ENCODE measurements at places on chromosomes 5 and 9.

DNA sequence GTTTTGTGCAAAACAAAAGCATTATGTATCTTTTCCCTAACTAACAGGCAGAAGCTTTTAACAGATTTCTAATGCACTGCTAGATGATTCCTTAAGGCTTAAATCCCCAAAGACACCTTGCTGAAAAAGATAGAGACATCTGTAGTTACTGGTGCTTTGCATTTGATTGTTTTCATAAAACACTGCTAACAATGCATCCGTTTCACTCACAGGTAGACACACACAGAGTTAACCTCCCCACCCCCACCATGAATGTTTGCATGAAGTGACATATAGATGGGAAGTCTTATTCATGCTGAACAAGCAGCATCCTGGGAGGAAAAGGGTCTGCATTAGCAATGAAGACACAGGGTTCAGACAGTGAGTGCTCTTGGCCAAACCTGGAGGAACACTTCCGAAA lies 100.9 kb downstream of the ASTN2 start:
- DNase-seq = no peak

DNA sequence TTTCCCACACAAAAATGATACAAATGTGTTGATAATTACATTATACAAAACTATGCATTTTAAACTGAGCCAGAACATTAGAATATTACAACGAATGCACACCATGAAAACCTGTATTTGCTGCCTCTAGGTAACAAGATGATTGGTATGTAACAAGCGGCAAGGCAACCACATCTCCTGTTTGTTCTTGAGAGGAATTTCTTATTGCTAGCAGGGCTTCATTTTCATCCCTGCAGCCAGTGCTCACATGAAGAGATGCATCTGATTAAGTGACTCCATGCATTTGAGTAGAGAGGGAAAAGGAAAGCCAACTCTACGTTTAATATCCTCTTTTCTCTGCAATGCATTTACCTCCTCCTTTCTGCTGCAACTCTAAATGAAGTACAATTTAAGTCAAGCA lies 36.6 kb downstream of the FRMD3 start:
- no peak for DNase-seq

GRCh38 chr9:38326122-38326521 lies 66.4 kb upstream of the ALDH1B1 start:
- no peak for DNase-seq

- DNase-seq = peak; percentile 38
Observed at GRCh38 chr5:159341906-159342310, 11.6 kb upstream of the IL12B start.

- no peak for DNase-seq
Observed at GRCh38 chr9:113973226-113973625, 97.1 kb downstream of the ZNF618 start.

DNA sequence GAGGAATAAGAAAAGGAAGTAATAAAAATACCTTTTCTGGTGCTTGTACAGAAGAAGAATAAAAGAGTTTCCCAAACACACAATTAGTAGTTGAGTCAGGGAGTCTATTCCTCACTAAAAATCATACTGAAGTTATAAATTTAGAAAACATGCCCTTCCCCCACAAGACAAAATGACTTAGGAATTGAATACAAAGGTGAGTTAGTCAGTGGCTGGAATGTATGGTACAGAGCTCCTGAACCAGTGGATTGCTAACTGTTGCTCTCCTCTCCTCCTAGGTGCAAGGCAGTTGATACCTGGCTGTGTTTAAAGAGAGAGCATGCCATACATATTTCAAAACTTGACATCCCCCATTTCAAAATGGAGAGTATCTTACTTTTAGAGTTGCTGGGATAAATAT lies 1.9 kb downstream of the GDA start:
- DNase-seq = no peak

DNA sequence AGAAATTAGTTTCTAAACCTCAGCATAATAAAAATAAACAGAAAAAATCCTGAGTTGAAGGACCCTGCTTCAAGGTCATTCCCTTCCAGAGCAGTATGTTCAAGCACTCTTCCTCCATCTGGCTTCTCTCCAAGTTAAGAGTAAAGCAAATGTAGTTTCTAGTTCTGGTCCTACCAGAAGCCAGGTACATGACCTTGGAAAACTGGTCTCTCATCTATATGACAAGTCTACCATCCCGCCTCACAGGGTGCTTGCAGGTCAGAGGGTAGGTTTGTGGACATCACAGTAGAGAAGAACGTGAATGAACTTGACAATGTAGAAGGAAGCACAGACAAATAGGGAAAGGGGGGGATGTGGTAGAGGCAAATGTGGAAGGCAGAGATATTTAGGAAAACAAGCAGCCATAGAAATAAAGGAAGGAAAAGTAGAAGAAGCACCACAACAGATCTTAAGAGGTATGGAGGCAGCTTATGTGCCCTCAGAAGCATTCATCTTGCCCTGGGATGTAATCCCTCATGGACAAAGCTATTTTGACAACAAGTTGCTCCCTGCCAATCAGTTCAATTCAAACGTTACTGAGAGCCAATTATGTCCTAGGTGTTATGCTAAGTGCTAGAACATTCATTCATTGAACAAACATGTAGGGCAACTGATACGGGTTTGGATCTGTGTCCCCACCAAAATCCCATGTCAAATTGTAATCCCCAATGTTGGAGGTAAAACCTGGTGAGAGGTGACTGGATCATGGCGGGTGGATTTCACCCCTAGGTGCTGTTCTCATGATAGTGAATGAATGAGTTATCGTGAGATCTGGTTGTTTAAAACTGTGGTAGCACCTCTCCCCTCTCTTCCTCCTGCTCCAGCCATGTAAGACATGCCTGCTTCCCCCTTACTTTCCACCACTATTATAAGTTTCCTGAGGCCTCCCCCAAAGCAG lies 23.7 kb upstream of the CTNNAL1 start:
- DNase-seq = no peak

DNA sequence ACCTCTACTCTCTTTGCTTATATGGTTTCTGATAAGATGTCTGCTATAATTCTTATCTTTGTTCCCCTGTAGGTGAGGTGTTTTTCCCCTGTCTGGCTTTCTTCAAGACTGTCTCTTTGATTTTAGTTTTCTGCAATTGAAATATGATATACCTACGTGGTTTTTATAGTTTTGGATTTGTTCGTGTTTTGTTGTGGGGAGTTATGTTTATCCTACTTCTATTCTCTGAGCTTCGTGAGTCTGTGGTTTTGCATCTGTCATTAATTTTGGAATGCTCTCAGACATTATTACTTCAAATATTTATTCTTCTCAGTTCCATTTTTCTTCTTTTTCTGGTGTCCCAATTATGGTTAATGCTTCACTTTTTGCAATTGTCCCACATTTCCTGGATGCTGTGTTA lies 521.3 kb downstream of the KCTD16 start:
- DNase-seq = no peak

GRCh38 chr5:40383749-40384651 lies 295.7 kb upstream of the PTGER4 start:
- DNase-seq = no peak

DNA sequence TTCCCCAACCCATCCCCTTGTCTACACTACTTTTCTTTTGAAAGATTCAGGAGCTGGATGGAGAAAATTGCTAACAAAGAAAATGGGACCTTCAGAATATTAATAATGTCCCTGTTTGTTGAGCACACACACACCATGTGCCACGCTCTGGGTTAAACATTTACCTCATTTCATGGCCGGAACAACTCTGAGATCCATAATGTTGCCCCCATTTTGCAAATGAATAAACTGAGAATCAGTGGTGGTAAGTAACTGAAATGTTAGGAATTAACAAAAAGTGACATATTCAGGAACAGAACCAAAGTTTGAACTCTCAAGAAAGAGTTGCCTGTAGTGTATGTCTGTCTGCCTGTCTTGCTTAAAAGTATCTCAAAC lies 51.4 kb upstream of the SMAD5 start:
- DNase-seq = no peak

DNA sequence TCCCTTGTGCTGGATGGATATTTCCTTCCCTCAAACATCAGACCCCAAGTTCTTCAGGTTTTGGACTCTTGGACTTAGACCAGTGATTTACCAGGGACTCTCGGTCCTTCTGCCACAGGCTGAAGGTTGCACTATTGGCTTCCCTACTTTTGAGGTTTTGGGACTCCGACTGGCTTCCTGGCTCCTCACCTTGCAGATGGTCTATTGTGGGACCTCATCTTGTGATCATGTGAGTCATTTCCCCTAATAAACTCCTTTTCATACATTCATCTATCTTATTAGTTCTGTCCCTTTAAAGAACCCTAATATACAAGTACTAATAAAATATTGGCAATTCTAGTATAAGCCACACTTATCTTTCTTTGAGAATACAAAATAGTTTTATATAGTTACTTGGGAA lies 1078.9 kb downstream of the CDH12 start:
- no peak for DNase-seq

- no peak for DNase-seq
Observed at GRCh38 chr5:178467568-178468195, 122.5 kb downstream of the COL23A1 start.

DNA sequence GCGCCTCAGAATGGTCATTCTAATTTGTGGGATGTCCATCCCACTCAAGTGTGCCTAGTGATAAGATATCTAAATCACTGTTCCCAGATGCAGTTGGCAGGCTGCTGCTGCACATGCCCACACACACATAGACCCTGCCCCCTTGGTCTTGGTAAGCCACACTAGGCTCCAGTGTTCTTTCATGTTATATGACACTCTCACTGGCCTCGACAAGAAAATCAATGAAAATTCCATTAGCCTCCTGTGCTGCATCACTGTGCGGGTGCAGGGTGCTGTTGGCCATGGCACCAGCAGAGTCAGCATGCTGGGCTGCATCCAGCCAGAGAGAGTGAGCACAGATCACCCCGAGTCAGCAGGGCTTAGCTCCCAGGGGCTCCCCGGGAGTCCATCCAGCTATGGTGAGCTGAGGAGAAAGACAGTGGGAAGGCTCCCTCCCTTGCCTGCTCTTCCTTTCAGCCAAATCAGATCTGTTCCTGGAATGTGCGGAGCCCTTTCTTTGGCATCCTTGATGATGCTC lies 59.9 kb downstream of the ABLIM3 start:
- no peak for DNase-seq

- no peak for DNase-seq
Observed at GRCh38 chr9:109246533-109246932, 74.3 kb downstream of the EPB41L4B start.

DNA sequence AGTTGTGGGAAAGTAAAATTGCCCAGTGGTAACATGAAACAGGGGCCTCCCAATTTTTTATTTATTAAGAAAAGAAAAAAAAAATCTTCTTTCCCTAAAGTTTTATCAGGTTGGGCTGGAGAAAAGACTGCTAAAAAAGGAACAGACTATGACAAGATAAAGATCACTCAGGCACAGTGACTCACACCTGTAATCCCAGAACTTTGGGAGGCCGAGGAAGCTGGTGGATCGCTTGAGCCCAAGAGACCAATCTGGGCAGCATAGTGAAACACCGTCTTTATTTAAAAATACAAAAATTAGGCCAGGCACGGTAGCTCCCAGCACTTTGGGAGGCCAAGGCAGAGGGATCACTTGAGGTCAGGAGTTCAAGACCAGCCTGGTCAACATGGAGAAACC lies 312.5 kb downstream of the CETN3 start:
- DNase-seq = no peak

- DNase-seq = no peak
Observed at GRCh38 chr5:95823738-95824609, 1.4 kb upstream of the GLRX start.

DNA sequence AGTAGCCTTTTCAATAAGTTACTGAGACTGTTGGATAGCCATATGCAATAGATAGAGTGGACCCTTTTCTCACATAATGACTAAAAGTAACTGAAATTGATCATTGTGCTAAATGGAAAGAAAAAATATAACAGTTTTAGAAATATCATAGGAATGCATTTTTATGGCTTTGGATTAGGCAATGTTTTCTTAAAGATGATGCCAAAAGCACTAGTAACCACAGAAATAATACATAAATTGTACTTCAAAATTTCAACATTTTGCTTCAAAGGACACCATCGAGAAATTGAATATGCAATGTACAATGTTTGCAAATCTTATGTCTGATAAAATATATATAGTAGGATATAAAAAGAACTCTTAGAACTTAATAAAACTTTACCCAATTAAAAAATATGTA lies 1267.5 kb upstream of the CDH9 start:
- no peak for DNase-seq

Data from stimulated activated CD4-positive, alpha-beta T cell treated with anti-CD3 and anti-CD28 coated beads, TNF-alpha, amount 100 ng/mL, for 24 hours (primary cell).